Ureter (tissue), 1 donor: ENCODE measurements at places on chromosomes 7 and 10. TPM values are rescaled to one million over a fixed set of nuclear protein-coding genes. Genes with fewer than 3 reads are reported as not detected.

- no peak for DNase-seq
These were observed 44.2 kb downstream of the ZNF438 start for GRCh38 chr10:30987463-30987862.

ZNF488 gene
- total RNA-seq = 1.8 TPM

ACSL5 gene
- total RNA-seq = 117 TPM

- DNase-seq = no peak
These were observed 9.8 kb upstream of the CAMK2B start for GRCh38 chr7:44335184-44335583.

GRCh38 chr7:158966780-158967390 lies 110.5 kb downstream of the DYNC2I1 start:
- DNase-seq = no peak

- DNase-seq = no peak
These were observed 180.8 kb downstream of the PTPRN2 start for GRCh38 chr7:158406801-158407200.

DNA sequence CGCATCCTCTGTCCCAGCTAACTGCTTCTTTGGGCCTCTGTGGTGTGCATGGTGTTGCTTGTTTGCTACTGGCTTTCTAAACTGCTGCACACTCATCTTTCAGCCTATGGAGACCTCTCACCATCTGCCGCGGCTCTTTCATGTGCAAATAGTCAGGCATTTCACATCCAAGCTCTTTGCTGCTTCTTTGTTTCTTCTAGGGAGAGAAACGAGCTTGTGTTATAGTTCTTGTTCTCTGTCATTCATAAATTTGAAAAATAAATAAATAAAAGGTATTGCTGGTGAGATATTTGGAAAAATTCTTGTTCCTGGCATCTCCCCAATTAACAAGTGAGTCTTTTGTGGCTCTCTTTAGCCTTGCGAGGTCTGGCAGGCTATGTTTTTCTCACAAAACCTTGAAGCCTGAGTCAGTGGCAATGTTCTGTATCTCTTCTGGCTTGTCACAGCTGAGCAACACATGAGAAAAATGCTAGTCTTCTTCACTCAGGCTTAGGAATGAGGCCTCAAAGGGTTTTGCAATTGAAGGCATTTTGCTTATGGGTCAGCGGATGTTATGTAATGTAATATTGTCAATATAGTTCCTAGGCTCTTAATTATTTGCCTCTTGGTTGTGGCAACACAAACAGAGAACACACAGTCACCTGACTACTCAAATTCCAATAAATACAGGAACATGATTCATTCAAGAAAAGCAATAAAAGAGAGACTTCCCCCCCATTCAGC lies 274.0 kb downstream of the FRMD4A start:
- no peak for DNase-seq
